Thymus (tissue), 14 donors: ENCODE measurements at places on chromosomes 4 and X. TPM values are rescaled to one million over a fixed set of nuclear protein-coding genes. Genes with fewer than 3 reads are reported as not detected.

DNA sequence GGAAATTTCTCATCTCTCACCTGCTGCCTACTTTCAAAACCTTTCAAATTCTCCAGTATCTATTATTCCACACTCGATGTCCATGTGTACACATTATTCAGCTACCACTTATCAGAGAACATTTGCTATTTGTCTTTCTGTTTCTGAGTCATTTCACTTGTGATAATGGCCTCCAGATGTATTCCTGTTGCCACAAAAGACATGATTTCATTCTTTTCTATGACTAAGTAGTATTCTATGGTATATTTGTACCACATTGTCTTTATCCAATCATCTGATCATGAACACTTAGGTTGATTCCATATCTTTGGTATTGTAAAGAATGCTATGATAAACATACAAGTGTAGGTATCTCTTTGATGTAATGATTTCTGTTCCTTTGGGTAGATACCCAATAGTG, 310.1 kb upstream of the SPOCK3 start:
- no peak for DNase-seq

Gene GSTCD
- polyA plus RNA-seq, result 3.3 TPM

GRCh38 chr4:157888281-157888680, 284.5 kb downstream of the GASK1B start:
- no peak for DNase-seq

Gene TMSB15A
- polyA plus RNA-seq, result 1.3 TPM
